RWPE1 (cell line): ENCODE measurements at places on chromosomes 2 and 18.
A peak's percentile ranks its signal among the peaks of the same experiment; 100 is the strongest.

GRCh38 chr2:2174956-2175355, 156.1 kb downstream of the MYT1L start:
- DNase-seq = no peak

DNA sequence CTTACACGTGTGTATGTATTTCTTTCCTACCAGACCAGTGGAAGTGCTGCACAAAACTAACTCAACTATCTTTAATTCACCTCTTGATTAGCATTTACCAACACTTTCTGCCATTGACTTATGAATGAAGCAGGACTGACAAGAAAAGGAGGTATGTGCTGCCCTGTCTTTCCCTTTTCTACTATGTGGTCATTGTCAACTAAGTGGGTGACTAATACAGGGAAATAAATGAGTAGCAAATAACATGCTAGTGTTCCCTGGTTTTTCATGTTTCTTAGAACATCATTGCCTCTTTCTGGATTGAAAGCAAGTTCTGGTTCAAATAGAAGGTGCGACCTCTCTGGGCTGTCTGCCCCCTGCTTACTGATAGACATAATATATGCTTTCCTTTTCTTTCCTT, 58.0 kb downstream of the LINC00305 start:
- DNase-seq = no peak

DNA sequence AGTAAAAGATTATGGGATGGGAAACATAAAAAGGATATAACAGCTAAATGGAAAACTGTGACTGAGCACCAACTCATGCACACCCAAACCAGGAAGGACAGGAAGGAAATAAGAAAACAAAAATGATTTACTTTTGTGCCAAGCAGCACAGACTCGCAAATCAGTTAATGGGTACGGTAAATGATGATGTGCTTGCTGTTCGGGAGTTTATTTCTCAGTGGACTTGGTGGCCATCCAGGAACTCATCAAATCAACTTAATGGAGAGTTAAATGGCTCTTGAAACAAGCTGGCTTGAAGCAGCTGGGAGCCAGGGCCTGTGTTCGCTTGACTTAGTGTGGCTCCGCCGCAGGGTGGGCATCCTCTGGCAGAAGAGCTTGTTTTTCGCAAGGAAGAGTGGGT, 36.2 kb downstream of the MTCL1 start:
- no peak for DNase-seq

- no peak for DNase-seq
These were observed 85.4 kb downstream of the NCKAP1 start for GRCh38 chr2:182952741-182953450.

DNA sequence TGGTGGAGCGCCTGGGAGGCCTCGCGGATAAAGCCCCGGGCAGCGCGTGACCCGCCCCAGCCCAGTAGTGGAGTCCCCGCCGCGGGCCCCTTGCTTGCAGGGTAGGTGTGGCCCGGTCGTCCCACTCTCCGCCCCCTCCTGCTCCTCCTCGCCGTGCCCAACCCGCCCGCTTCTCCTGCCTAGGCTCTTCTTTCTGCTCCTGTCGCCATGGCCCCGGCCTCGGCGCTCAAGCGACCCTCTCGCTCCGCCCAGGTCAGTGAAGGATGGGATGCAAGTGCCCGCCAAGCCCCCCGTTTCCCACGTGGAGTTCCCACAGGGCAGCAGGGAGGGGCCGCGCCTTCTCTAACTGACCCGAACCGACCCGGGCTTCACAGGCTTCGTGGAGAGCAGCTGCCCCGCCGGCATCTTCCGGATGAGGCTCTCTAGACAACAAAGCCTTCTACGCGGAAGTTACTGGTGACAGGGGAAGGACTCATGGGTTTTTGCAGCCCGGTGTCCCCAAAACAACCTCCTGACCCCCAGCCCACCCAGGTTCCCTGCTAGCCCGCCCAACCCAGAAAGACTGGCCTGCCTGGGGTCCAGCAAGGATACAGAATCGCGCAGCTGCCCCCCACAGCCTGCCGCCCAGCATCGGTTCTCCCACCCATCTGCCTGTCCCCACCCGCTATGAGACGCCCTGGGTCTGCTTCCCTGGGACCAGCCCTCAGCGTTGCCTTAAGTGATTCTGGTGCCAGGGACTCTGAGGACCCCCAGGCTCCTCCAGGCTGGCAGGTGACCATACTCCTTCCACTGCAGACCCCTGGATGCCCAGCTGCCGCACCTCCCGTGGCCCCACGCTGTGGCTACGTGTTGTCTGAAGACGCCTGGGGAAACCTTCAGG, 32.8 kb downstream of the TTC32 start:
- DNase-seq = no peak

- DNase-seq = peak; percentile 45
These were observed 687 bp downstream of the CTDP1 start for GRCh38 chr18:79680100-79680879.

DNA sequence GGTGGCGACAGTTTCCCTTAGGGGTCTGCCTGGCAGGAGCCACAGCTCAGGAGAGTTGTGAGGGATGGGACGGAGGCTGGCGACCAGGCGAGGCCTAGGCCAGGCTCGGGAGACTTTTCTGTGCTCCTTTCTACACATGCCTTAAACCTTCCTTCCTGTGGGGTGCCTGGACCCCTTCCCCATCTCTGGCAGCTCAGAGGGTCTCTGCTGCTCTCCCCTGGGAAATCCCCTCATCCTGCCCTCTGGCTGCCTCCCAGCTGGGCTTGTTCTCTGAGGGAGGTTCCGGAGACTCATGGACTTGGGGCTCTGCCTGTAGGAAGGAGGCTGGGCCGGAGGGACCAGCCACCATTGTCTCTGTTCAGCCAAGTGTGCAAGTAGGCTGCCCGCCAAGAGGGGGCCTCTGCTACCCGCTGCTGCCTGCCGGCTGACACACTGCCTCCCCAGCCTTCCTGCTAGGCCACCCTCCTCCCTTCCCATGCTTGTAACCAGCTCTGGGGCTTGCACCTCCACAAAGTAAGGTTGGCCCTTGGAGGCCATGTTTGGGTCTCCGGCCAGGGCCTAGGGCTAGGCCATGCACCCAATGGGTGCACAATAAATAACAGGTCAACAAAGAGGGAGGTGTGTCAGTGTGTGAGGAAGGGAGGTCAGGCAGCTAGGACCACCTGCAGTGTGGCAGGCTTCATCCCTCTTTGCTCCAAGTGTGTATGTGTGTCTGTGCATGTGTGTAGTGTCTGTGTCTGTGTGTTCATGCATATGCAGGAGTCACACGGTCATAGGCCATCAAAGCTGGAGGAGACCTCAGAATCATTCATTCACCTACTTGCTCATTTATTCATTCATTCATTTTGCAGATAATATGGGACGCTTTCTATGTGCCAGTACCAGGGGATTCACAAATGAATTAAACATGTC, 28.8 kb downstream of the PSD4 start:
- DNase-seq = no peak

GRCh38 chr2:31957354-31958139, 53.3 kb downstream of the MEMO1 start:
- DNase-seq = no peak
